ENCODE measurements at places on chromosomes 4 and X.

- DNase-seq, result no peak
Observed at GRCh38 chrX:37686369-37686995, 891 bp downstream of the XK start.

- DNase-seq, result no peak
Observed at GRCh38 chr4:5940470-5941203, 47.8 kb upstream of the CRMP1 start.

- no peak for DNase-seq
Observed at GRCh38 chr4:127533028-127533700, 99.6 kb upstream of the INTU start.

DNA sequence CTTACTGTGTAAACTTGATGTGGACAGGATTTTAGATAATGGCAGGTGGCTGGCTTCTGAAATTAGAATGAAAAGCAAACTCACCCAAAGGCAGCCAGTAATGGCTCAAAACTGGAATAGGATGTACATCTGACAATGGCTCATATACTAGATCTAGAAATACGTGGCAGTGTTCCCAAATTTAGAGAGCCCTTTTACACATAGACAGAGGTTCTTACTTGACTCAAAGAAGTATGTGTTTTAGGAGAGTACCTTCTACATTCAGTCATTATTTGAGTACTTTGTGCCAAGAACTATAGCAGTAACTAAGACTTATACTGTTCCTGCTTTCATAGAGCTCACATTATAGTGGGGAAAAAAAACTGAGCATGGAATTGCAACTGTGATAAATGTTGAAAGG lies 48.0 kb downstream of the UBE2K start:
- DNase-seq, result no peak

- no peak for DNase-seq
Observed at GRCh38 chrX:135436966-135437866, 15.5 kb downstream of the SMIM10L2A start.

DNA sequence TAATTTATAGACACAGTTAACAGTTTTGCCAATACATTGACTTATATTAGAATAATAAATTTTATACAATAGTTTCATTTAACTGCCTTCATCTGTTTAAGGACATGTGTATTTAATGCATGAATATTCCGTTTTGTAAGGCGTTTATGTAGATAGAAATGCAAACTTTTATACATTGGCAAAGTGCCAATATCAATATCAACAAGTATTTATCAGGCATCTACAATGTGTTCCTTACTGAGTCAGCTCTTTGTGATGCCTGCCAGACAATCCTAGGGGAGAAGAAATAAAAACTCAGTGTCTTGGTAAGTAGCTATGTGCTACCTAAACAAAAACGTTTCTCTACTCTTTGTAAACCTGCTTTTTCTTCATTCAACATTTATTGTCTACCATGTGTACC lies 1142.2 kb downstream of the C4orf33 start:
- no peak for DNase-seq

GRCh38 chr4:7767966-7768365 lies 171.7 kb downstream of the AFAP1 start:
- DNase-seq, result no peak

DNA sequence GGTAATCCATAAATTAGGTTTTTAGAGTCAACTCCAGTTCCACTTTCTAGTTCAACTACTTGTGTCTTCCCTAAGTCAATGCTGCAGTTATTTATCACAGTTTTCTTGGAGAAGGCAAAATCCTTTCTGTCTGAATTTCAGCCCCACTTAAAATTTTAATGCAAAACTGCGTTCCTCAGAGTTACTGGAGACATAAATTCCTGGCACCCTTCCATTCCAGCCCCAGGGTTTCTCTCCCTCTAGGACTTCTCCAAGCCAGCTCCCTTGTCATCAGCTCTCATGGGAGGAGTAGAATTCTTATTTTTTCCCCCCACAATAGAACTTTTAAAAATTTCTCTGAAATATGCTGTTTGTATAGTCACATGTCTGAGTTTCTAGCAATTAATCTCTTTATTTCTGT lies 50.6 kb upstream of the PHOX2B start:
- no peak for DNase-seq

- DNase-seq, result no peak
Observed at GRCh38 chr4:165443276-165443675, 64.5 kb downstream of the CPE start.

DNA sequence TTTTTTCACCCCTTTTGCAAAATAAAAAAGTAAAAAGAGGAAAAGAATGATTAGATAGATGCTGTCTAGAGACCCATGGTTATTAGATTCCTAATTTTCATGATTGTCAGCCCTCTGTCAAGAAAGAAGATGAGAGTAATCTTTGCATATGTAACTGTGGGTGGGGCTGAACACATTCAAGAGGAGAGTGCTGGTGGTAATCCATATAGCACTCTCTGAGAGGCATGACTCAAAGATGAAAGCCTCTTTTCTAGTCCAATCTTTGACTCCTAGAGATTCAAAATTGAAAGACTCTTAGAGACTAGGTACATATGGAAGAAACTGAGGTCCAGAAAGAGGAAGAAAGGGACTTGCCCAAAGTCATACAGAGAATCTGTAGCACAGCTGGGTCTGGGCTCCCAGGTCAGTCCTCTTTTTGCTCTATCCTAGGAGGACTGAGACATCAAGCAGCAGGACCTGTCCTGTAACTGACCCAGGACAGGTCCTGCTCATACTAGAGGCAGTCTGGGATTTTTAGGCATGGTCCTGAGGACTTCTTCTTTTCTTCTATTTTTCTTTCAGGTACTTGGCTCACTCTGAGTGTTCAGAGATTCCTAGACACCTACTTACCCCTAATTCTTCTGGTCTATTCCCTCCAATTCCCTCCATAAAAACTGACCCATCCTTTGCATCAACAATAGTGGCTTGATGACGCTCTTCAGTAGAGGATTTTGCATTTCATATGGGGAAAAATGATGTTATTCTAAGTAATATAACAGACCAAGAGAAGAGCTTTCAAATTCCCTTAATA lies 23.8 kb downstream of the VSIG4 start:
- no peak for DNase-seq

DNA sequence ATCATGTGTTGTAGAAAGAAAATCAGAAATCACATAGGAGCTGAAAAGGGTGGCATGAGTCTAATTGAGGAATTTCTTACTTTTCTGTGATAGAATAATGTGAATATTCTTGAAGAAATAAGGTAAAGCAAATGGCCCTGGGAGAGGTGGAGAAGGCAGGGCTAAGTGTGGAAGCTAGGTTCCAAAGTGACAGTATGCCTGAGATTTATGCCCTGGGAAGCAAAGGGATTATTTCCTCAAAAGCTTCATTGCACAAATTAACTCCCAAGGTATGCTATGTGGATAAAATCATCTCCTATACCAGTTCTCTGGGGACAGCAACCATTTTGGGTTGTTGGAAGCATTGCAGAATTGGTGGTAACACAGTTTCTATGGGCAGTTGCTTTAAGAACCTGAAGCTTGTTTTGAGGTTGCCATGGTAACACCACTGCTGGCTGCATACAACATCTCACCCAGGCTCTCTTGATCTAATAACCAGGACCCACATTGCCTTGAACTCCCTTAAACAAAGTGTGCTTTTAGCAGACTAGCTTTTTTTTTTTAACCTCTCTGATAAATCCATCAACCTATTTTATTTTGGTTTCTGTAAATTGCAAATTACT lies 21.0 kb downstream of the MAOA start:
- DNase-seq, result no peak
